ENCODE measurements at places on chromosomes 1 and 21.

GRCh38 chr1:240352769-240353168 lies 259.2 kb downstream of the GREM2 start:
- DNase-seq, result no peak

DNA sequence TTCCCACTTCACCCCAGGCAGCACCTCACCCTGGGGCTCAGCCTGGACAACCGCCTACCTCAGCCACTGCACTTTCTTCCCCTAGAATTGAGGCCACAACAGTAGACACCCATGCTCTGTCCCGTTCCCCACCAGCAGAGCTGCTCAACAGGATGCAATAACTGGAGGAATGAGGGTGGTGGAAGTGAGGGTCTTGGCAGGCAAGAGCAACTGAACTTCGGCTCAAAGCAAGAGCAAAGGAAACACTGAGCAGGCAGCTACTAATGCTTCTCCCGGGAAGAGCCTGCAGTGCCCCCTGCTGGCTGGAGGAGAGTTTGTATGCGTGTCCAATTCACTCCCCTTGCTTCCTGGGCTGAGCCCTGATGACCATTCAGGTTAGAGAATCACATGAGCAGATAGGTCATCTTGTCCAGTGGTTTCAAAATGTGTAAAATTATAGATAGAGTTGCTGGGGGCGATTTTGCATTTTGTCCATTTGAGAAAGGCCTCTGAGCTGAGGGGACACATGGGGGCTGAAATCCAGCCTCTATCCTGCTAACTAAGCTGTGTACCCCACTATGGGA lies 13.9 kb downstream of the NT5C1A start:
- DNase-seq, result peak; percentile 87

- DNase-seq, result no peak
These were observed 31.4 kb upstream of the COL6A1 start for GRCh38 chr21:45949928-45950739.

- DNase-seq, result no peak
These were observed 19.6 kb upstream of the TARBP1 start for GRCh38 chr1:234498448-234499118.

DNA sequence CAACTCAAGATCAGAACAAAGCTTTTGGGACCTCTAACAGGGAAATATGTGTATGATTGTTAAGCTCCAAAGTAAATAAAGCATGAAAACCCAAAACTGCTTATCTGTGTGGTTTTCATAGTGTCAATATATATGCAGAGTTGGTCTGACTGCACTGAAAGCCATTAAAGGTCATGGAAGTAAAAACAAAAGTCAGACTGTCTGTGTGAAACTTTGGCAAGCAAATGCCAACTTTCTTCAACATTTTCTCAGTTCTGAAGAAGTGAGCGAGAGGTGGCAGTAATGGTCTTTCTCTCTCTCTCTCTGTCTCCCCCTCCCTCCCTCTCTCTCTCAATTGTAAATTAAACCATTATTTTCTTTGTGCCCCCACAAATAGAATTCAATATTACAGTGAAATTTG lies 100.1 kb upstream of the S1PR1 start:
- DNase-seq, result no peak

DNA sequence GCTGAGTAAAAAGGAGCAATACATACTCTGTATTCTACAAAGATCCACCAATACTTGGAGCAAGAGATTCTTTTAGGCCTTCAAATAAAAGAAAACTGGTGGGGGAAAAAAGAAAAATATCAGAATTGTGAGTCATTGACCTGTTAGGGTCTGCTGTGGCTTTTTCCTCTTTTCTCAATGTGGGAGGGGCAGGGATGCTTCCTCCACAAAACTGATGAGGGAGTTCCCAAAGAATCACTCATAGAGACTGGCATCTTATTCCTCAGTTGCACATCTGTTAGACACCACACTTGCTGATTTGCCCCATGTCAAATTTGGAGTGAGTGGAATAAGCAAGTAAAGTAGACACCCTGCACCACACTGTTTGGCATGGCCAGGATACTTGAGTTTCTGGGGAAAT lies 16.6 kb downstream of the C1orf141 start:
- no peak for DNase-seq

GRCh38 chr1:23210963-23211362 lies 6.3 kb downstream of the HTR1D start:
- DNase-seq, result no peak

DNA sequence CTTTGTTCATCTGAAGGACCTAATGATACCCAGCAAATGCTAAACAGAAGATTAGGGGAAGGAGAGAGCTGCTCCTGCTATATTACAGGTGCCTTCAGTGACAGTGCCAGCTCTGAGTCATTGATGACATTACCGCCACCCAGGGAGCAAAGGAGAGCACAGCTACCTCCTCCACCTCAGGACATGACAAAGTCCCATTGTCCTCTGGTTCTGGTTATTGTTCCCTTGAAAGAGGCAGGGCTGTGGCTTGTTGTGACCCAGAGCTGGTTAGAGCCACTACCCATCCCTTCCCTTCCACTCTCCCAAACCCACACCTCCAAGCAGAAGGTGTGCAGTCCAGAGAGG lies 363.5 kb upstream of the DUSP10 start:
- DNase-seq, result peak; percentile 53

DNA sequence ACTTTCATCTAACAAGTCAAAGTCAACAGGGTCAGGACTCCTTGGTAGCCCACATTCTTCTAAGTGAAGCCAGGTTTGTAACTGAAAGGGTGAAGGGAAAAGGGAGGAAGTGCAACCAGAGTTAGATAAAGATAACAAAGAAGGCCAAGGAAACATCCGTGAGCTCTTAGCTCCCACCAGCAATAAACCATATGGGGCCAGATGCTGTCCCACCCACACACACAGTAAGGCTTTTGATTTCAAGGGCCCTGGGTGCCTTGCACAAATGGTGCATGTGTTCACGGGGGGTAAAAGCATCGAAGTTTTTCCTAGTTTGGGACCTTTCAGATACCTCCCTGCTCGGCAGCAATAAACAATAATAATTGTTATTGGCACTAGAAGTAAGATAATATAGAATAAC lies 5.1 kb upstream of the TIAM1 start:
- DNase-seq, result no peak

DNA sequence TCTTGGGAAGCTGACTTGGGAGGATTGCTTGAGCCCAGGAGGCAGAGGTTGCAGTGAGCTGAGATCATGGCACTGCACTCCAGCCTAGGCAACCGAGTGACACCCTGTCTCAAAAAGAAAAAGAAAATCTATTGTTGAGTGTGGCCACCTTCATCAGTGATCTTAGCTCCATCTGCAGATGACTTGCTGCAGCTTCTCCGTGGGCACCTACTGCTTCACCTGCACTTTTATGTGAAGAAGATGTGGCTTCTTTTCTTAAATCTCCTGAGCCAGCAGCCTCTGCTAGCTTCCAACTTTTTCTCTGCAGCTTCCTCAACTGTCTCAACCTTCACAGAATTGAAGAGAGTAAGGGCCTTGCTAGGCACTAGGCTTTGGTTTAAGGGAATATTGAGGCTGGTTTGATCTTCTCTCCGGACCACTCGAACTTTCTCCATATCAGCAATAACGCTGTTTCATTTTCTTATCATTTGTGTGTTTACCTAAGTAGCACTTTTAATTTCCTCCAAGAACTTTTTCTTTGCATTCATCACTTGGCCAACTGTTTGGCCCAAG lies 28.0 kb downstream of the AGPAT3 start:
- DNase-seq, result no peak

- DNase-seq, result peak; percentile 26
These were observed 96.8 kb downstream of the LACTBL1 start for GRCh38 chr1:22875841-22876240.

- DNase-seq, result no peak
These were observed 160.1 kb upstream of the UBE2U start for GRCh38 chr1:64043288-64043687.

GRCh38 chr21:19993268-19993667 lies 1004.9 kb upstream of the NCAM2 start:
- DNase-seq, result no peak

DNA sequence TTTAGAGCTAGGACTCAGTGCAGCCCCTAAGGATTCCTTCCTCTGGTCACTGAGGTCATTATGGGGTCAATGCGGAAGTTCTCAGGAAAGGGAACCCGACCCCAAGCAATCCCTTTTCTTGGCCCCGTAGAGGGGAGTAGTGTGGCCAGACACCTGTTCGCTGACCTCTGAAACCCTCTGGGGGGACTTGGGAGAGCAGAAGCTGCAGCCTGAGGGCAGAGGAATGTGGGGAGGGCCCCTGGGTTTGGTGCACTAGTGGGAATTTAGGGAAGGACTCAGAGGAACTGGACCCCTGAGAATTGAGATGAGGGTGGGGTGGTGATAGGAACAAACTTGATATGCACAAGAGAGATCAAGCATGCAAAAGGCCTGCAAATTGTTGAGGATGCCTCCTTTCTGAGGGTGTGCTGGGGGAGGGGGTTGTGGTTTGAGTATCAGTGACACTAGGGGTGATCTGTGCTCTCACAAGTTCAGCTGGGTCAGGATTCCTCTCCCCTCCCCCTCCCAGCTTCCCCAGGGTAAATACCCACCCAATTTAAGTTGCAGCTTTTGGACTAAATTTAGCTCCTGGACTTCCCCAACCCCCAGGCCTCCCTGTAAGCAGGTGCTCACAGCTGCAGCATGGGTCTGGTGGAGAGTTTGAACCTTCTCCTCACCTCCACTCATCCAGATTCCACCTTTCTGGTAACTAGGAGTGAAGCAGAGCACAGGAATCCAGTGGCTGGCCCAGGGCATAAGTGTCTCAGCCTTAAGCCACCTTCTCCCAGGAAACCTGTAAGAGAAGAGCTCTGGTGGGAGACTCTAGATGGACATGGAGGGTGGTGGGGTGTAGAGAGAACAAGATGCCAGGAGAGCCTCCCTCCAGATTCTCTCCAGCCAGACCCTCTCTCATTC lies 13.5 kb downstream of the ADAMTSL4 start:
- DNase-seq, result no peak

- no peak for DNase-seq
These were observed 24.8 kb upstream of the USH2A start for GRCh38 chr1:216448011-216448510.

GRCh38 chr1:145906954-145907753 lies 2.7 kb downstream of the ITGA10 start:
- no peak for DNase-seq

GRCh38 chr1:153302308-153302707 lies 10.4 kb downstream of the PGLYRP3 start:
- no peak for DNase-seq

GRCh38 chr1:45574105-45574626 lies 9.7 kb upstream of the NASP start:
- DNase-seq, result no peak

DNA sequence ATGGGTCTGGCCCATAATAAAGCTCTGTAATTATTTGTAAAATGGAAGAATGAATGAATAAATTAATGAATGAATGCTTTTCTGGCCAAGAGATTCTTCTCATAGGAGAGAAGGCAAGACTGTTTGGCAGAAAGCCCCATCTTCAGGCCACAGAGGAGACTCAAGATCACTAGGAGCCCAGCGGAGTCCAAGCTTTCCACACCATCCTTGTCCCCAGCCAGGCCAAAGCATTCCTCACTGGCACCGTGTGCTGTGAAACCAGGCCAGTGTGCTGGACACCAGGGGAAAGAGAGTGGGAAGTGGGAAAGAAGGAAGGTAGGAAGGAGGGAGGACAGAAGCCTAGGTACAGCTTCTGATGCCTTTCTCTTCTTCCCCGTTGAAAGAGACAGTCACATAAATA lies 86.4 kb downstream of the PLXNA2 start:
- no peak for DNase-seq

DNA sequence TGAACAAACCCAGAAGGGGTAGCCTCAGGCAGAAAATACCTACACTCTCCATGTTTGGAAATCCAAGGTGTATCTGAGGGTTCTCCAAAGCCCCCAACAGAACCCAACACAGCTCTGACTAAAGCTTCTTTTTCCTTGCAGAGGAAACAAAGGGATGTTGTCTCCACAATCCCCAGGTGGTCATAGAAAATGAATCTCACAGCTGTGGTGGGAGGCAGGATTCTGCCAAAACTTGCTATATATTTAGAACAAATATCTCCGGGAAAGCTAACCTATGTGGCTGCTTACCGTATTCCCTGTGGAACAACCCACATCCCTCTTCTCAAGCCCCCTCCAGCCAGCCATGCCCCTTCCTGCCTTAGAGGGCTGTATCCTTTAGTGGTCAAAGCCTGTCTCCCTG lies 406.1 kb downstream of the PRDM2 start:
- no peak for DNase-seq

DNA sequence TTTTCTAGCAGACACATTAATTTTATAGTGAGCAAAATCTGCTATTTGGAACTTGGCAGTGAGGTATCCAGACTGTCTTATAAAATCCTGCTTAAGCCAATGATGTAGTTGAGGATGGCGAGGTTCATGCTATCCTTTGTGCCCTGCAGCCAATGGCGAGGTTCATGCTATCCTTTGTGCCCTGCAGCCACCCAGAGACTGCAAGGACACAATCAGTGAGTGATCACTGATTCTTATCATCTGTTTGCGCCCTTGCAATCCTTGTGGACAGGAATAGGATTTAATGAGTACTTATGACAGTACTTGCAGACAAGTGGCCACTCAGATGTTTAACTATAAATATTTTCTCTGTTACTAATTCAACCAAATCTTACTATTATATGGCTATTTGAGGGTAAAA lies 112.6 kb downstream of the EIF4G3 start:
- DNase-seq, result no peak

- no peak for DNase-seq
These were observed 2.6 kb downstream of the BCAR3 start for GRCh38 chr1:93678946-93679480.

- DNase-seq, result no peak
These were observed 204.5 kb upstream of the HMCN1 start for GRCh38 chr1:185529673-185530072.

DNA sequence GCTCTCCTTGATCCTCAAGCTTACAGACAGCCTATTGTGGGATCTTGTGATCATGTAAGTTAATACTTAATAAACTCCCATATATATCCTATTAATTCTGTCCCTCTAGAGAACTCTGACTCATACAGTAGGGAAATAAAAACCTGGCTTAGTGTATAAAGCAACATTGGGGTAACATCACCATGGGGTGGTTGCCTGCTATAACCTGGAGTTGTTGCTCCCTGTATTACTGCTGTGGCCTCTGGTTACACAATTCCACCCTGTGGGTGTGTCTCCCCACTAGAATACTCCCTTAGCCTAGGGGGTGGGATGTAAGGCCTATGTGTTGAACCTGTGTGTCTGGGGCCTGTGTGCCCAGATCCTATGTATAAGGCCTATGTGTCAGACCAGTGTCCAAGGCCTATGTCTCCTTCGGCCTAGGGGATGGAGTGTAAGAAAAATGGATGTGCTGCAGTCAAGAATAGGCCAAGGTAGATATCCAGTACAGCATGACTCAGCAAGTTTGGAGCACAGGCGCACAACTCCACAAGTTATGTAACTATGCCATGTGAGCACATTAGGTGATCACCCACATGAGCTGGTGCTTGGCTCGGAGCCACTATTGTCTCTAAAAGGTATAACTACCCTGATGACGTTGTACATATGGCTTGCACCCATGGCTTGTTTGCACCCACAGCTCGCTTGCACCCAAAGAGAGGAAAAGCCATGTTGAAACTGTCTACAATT lies 96.8 kb upstream of the C1orf21 start:
- DNase-seq, result peak; percentile 48
